Stimulated activated CD8-positive, alpha-beta memory T cell treated with anti-CD3 and anti-CD28 coated beads, Interleukin-15, amount 100 ng/mL, for 48 hours (primary cell): ENCODE measurements at places on chromosomes 7 and 10.

DNA sequence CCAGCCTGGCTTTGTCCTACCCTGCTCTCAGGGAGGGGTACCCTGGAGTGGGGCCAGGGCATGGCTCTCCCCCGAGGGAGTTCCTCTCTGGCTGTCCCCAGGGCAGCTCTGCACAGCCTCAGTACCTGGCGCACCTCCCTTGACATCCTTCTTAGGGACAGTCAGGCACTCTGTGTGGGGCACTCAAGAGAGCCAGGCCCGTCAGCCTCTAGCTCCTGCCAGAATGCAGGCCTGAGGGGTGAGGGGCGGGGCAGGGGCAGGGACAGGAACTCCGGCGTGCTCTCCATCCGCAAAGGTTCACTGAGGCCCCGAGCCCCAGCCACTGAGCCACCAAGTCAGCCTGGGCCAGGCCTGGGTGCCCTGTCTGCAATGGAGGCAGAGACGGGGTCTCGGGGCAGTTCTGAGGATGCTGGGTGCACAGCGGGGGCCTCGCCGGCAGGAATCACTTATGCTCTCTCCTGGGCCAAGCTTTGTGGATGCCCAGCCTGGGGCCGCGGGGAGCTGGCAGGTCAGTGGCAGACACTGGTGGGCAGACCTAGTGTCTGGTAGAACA, 10.1 kb downstream of the LIMK1 start:
- DNase-seq, result no peak

GRCh38 chr7:78218876-78219275, 420.3 kb downstream of the PHTF2 start:
- no peak for DNase-seq

DNA sequence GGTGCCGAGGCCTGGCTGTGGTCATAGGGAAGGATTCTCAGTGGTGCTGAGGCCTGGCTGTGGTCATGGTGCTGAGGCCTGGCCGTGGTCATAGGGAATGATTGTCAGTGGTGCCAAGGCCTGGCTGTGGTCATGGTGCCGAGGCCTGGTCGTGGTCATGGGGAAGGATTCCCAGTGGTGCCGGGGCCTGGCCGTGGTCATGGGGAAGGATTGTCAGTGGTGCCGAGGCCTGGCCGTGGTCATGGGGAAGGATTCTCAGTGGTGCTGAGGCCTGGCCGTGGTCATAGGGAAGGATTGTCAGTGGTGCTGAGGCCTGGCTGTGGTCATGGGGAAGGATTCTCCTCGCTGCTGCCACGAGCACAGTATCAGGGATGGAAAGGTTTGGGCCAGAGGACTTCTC, 327.3 kb downstream of the ADARB2 start:
- no peak for DNase-seq

GRCh38 chr7:131370523-131370968, 42.9 kb downstream of the MKLN1 start:
- no peak for DNase-seq

- DNase-seq, result no peak
Measured at GRCh38 chr10:52877451-52877850, 104.9 kb upstream of the MBL2 start.

- DNase-seq, result no peak
Measured at GRCh38 chr10:38070501-38070900, 23.6 kb upstream of the ZNF37A start.

- DNase-seq, result no peak
Measured at GRCh38 chr7:125775317-125775716, 845.7 kb upstream of the POT1 start.

DNA sequence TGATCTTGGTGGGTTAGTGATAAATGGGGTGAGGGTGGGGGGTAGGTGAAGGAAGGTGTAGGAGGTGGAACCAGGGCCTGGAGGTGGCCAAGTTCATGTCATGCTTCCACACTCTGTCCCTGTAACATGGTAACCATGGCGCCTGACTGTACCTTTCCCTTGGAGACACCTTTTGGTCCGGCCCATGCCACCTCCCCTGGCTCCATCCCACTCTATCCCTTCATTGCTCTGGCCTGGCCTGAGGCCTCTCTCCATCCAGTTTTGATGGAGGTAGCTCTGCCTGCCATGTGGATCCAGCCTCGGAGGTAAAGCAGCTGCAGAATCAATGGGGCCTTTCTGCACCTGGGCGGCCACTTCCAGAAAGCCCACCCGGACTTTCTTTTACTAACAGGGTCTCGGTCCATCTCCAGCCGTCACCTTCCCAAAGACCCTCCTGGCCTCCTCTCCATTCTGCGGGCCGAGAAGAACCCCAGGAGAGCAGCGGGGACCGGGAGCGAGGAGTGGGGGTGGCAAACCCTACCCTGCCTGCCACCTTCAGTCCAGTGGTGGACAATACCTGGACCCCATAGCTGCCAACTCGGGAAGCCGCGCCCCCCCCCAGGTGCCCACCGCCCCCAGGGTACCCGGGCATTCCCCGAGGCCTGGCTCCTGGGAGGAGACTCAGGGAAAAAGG, 504 bp upstream of the TRRAP start:
- DNase-seq, result no peak

DNA sequence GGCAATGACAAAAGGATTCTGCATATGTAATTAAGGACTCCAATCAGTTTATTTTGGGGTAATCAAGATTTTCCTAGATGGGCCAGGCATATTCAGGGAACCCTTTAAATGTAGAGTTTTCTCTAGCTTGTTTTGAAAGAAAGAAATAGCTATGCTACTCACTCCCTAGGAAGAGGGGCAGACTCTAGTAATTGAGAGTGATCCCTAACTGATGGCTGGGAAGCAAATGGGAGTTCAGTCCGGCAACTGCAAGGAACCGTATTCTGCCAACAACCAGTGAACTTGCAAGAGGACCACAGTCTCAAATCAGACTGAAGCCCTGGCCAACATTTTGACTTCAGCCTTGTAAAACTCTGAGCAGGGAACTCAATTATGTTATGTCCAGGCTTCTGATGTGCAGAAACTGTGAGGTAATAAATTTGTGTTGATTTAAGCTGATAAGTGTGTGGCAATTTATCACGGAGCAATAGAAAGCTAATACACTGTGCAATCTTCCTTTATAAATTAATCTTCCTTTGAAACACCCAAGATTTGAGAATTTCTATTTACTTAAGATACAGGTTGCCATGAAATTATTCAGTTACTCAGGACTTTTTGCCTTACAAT, 14.0 kb downstream of the AOAH start:
- no peak for DNase-seq

DNA sequence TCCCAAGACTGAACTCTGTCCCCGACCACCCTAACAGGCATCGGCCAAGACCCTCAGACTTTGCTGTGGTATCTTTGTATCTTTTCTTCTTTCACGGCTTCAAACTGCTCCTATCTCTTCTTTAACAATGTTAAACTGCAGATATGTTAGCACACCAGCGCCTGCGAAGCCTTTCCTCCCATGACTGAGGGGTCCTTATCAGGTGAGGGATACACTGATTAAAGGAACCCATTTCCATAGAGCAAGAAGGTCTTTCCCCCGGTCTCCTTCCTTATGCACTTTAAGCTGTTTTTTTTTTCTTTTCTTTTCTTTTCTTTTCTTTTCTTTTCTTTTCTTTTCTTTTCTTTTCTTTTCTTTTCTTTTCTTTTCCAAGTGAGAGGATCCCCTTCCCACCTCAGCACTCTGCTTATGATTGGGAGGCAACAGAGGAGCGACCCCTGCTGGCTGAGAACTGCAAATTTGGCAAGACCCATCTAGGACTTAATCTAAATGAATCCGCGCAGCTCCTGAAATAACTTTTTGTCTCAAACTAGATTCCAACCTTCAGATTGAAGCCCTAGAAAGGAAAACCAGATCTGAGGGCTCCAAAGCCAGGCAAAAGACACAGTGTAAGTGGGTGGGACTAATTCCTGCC, 109.9 kb downstream of the ITGB8 start:
- no peak for DNase-seq

GRCh38 chr7:2709553-2710285, 21.7 kb downstream of the AMZ1 start:
- DNase-seq, result peak; percentile 71

DNA sequence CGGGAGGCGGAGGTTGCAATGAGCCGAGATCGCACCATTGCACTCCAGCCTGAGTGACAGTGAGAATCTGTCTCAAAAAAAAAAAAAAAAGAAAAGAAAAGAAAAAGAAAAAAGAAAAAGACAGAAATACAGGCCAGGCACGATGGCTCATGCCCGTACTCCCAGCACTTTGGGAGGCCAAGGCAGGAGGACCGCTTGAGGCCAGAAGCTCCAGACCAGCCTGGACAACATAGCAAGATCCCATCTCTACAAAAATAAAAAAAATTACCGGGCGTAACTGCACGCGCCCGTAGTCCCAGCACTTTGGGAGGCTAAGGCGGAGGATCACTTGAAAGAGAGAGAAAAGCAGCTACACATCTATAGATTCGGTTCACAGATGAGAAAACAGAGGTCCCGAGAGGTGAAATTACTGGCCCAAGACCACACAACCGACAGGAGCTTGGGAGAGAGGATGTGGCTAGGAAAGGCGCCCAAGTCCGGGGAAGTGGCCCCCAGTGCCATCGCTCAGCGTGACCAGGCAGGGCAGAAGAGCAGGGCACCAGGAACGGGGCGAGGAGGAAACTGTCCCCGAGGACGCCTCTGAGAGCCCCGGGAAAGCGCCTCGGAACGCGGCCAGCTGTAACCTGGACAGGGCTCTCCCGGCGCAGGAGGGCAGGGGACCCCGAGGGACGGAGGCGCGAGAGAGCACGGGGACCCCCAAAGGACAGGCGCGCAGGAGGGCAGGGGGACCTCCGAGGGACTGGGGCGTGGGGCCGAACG, 612 bp downstream of the SNX8 start:
- no peak for DNase-seq

DNA sequence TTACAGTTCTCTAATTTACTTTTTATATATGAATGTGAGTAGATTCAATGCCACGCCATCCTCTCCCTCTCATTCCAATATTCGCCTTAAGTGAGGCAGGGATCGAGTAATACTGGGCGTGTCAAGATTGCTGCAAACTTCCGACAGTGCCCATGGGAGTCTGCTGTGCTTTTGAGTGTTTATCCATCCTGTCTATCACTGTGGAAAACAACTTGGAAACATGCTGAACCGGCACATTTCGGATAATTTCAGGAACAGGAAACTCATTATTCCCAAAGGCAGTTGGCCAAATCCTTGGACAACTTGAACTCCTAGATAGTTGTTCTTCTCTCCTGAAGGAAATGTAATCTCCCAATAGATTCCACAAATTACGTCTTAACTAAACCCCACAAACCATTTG, 28.5 kb downstream of the PIP4K2A start:
- DNase-seq, result no peak

DNA sequence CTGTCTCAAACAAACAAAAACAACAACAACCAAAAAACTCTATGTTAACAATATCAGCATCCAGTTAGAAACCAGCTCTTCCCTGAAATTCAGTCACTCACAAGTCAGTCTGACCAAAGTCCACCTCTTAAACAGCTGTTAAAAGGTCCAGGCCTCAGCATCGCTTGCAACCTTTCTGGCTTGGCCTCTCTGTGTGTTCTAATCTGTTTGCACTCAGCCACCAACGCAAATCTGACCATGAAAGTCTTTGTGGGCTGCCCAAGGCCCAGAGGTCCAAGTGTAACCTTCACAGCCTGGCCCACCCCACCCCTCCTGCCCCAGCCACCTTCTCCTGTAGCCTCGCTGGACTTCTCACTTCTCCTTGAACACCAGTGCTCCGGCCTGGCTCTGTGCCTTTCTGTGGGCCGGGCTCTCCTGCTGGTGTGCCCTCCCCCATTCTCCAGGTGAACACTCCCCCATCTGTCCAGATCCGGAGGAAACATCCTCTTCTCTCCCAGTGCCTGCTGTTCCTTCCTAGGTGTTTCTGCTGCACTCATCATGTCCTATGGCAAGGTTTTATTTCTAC, 72.2 kb upstream of the EFCAB10 start:
- DNase-seq, result no peak

GRCh38 chr10:98403812-98404504, 11.0 kb downstream of the PYROXD2 start:
- no peak for DNase-seq

DNA sequence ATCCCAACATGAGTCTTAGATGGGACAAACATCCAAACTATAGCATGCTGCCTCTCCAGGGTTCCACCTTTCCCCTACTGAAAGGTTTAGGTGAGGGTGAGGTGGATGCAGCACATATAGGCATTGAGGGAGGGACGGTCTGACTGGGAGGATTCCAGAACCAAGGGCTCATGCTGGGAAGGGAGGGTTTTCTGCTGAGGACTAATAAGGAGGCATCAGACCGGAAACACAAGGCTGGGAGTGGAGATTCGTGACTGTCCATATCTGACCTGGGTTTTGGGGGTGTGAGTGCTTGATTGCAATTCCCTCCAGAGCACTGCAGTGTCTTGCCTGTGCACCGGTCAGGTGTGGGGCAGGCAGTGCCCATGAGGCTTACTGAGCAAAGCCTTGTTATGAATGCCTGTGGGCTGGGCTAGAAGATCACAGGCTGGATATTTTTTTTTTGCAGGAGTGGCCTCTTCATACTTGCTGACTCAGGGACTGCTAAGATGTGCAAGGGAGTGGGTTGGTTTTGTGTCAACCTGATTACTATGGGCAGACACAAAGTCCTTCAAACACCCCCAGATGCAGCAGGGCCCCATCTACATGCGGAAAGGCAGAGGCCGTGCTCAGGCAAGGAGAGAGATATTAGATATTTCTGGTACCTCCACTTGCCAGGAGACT, 26.7 kb downstream of the DMBT1 start:
- DNase-seq, result no peak

GRCh38 chr7:115447495-115447894, 525.6 kb downstream of the MDFIC start:
- no peak for DNase-seq

DNA sequence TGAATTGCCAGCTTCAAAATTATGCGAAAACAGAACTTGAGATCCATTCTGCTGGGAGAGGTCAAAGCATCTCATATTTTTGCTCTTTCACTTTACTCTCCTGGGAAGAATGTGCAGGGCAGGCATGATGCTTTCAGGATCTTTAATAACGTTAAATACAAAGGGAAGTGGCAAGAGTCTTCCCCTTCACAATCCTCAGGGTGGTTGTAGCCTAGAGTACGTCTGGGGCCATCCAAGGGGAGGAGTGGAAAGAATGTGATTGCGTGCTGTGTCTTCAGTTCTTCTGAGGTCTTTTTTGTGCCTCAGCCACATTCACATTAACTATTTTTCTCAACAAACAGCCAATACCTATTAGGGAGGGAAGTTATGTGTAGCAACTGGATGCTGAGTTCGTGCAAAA, 207.3 kb downstream of the HGF start:
- DNase-seq, result no peak

DNA sequence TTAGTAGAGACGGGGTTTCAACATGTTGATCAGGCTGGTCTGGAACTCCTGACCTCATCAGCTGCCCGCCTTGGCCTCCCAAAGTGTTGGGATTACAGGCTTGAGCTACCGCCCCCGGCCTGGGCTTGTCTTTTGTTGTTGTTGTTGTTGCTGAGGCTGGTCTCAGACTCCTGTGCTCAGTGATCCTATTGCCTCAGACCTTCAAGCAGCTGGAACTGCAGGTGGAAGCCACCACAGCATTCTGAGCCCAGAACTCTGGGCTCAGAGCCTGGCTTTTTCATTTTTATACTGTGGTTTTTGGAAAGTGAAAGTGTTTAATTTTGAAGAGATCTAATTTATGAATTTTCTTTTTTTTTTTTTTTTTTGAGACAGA, 16.2 kb upstream of the DNAJB6 start:
- DNase-seq, result no peak

GRCh38 chr7:24313777-24314176, 29.8 kb downstream of the NPY start:
- no peak for DNase-seq
